ENCODE measurements at places on chromosomes 4 and X.

GRCh38 chr4:105058177-105058812, 88.4 kb upstream of the TET2 start:
- peak; percentile 8 for DNase-seq

DNA sequence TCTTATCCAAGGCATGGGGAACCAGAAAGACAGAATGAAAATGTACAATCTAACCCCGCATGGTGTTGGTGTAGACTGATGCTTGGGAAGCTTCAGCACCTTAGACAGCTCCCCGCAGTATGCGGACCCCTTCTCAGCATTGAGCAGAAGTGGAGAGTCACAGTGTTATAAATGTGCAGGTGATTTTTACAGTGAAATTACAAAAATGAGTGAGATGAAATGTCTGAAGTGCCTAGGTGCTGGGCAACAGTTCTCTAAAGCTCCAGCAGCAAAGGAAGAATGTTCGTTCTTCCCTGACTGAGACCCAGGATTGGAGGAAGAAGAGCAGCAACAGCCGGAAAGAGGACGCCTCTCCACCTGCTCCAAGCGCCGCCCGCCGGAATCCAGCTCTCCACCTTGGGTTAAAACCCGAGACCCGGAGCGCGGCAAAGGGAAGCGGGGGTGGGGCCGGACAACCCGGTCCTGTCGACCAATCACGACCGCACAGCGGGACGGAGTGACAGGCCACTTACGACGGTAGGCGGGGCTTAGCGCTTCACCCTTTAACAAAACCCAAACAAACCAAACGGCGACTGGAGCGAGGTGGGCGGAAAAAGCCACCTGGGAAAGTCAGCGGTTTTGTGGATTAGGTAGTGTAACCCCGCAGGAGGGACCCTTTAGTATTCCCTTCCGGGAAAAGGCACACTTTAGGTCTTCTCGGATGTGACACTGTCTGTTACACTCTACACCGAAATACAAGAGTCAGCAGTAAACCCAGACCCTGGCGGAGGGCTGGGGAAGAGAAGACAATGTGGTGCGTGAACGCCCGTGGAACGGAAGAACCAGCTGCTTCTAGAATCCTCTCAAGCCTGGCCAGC, at the start of gene GLRA3:
Gene GLRA3 (minus strand): TSS at position 403 of the 857 bp plus-strand sequence. CDS start 436 bp downstream, outside the sequence.
- peak; percentile 16 for DNase-seq

DNA sequence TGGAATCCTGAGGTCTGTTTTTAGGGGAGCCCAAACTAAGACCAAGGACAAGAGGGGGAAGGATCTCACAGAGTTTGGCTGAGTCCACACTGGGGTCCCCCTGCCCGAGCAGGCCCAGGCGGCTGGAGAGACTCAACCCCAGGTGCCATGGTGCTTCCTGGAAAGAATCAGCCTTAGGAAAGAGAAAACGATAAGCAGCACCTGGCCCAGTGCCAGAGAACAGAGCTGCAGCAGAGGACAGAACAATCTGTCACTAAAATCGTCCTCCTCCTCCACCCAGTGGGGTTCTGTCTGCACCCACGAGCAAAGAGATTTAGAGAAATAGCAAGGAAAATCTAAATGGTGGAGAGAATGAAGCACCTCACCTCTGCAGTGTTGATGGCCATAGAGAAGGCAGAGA, 470.5 kb downstream of the BCOR start:
- DNase-seq = no peak

DNA sequence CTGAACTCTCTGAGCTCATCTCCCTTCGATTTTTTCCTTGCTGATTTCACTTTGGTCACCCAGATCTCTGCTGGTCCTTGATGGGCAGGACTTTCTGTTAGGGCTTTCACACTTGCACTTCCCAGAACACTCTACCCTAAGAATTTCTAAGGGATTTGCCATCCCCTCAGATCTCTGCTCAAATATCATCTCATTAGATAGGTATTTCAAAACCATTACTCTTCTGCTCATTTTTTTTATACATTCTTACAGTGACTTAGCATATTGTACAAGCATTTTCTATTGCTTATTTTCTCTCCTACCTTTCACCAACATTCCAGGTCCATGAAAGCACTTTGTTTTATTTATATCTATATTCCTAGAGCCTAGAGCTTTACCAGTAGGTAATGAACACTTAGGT, 913.3 kb downstream of the PDHA2 start:
- DNase-seq = no peak

- no peak for DNase-seq
Observed at GRCh38 chr4:76712564-76712963, 185.4 kb downstream of the SOWAHB start.

- DNase-seq = peak; percentile 12
Observed at GRCh38 chr4:41212616-41213203, 1.6 kb downstream of the APBB2 start.
